ENCODE measurements at places on chromosomes 16 and 17.

DNA sequence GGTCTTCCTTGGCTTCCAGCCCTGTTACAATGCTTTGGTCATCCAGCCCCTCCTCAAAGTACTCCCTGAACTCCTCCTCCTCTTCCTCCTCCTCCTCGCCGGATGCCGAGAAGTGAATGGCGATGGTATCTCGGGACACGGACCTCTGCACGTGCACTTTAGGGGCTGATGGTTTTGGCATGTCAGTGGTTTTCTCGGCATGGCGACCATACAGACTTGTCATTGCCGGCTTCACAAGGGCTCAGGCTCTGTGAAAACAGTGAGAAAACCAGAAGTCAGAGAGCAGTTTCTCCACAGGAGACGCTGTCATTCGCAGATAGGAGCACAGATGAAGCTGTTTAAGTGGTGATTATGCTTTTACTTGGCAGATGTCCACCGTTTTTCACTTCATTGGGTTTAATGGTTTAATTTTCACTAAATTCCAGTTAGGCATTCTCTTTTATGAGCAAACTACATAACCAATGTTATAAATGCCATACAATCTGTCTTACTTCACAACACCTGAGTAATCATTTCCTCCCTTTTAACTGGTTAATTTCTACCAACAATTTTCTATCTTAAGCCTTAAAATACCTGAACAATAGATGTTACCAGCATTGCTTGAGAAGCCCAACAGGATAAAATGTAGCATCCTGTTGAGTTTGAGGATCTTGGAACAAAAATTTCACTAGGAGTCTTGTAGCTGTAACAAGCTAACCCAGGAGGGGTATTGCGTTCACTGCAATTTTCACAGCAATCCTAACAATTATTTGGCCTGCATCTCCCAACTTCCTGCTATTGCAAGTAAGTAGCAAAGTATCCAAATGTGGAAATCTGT lies 48.9 kb downstream of the TEX2 start:
- DNase-seq, result no peak

- no peak for DNase-seq
Observed at GRCh38 chr17:55722742-55723487, at the start of gene TMEM100. Gene TMEM100 (minus strand): TSS chr17:55722864. CDS start chr17:55721070, 1,794 bp downstream.

GRCh38 chr17:68457168-68457538 lies at the start of gene WIPI1:
Gene WIPI1 (minus strand): TSS chr17:68457496. CDS start chr17:68457421, 75 bp downstream.
- peak; percentile 27 for DNase-seq

DNA sequence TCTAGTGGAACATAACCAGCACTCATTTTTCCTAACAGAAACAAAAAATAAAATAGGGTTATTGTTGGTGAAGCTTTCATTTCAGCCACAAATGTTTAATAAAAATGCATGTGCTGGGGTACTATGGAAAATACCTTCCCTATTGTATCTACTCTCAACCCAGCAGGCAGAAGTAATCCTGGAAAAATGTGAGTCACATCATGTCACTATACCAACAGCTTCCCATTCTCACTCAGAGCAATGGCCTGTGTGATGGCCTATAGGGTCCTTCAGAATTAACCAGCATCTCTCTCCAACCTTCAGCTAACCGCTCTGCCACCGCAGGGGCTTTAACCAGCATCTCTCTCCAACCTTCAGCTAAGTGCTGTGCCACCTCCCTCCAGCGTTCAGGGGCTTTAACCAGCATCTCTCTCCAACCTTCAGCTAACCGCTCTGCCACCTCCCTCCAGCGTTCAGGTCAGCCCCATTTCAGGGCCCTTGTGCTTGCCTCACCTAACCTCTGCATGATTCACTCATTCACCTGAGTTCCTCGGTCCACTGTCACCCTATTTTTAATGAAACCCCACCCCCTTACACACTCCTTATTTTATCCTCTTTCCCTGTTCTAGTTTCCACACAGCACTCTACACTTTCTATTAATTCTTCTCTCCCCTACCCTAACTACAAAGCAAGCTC lies 34.0 kb downstream of the UBE2G1 start:
- no peak for DNase-seq

DNA sequence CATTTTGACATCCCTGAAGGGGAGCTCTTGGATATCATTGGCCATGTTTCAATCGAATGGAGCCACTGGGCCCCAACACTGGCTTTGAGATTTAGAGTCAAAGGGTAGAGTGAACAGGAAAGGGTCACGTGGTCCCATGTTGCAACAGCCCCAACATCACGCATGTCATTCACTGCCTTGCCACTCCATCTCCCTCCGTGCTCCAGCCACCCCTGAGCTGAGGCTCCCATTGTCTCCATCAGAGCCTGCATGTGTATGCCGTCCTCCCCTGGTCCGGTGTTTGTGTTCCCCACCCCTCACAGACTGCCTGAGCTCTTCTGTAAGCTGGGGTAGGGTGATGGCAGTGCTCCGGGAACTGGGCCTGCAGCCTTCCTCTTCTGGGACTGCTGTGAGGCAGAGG lies 12.1 kb downstream of the NFE2L1 start:
- DNase-seq, result no peak

DNA sequence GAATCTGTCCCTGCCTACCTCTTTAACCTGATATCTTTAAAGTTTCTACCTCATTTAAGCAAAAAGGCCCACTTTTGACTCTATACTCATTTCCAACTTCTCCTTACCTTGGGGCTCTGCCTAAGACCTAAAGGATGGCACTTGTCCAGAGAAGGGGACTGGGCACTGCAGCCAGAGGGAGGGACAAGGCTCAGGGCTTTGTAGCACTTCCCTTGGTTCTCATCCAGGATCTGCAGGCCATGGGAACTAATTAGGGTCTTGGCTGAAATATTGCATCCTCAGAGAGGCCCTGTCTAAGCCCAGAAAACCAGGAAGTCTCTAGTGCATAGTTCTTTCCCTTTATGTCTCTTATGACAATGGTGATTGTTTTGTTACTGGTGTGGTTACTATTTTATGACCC lies 37.3 kb downstream of the IRX5 start:
- no peak for DNase-seq

GRCh38 chr17:59550703-59551102 lies 14.7 kb upstream of the DHX40 start:
- no peak for DNase-seq

DNA sequence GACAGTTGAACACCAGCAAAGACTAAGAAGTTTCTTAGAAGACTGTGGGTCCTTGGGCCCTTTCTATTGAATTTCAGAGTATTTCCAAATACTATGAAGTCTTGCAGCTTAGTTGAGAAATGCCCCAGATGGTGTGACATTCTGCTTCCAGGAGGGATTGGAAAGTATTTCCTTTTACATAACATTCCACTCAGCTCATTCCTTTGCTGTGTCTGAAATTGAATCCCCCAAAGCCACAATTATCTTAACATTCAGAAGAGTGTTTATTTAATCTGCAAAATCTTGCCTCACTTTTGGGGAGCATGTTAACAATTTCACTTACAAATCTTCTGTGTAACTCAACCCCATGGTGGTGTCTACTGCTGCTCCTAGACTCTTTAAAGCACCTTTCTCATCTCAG lies 307.7 kb downstream of the WWOX start:
- no peak for DNase-seq

- DNase-seq, result no peak
Observed at GRCh38 chr17:40218006-40218739, 931 bp upstream of the WIPF2 start.

- DNase-seq, result no peak
Observed at GRCh38 chr17:65634533-65634932, 73.1 kb upstream of the AXIN2 start.

- no peak for DNase-seq
Observed at GRCh38 chr17:73600103-73600871, 44.0 kb downstream of the SDK2 start.

DNA sequence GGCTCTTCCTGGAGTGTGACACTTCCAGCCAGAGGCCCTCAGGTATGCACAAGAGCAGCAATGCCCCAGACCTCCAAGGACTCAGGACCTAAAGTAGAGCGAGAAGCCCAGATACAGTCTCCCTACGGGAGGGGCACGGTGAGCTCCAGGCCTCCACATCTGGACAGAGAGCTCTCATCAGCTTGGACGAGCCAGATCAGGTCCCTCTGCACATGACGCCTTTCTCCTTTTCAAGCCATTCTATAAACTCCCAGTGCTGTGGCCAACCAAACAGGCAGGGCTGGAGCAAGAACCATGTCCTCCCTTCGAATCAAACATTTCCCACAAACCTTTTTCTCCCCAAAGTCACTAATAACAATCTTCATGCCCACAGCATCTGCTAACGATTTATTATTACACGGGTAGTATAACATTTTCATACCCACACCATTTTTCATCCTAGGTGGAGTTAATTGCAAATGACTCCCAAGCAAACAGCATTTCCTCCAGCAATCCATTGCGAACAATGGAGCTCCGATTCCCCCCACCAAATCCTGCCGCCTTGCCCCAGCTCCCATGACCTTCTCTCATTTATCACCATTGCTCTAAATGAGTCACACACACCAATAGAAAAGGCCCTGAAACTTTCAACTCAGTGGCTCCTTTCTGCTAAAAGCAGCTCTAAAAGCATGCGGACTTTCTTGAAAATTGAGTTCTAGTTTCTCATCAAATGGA lies 24.2 kb upstream of the NLRP1 start:
- no peak for DNase-seq

DNA sequence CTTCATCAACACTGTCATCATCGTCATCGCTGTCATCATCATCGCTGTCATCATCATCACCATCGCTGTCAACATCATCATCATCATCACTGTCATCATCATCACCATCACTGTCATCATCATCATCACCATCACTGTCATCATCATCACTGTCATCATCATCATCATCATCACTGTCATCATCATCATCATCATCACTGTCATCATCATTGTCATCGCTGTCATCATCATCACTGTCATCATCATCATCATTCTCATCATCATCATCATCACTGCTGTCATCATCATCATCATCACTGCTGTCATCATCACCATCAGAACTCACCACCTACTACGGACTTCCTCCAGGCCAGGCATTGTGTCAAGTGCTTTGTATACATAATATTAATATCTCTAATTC lies 160.6 kb downstream of the AIPL1 start:
- no peak for DNase-seq

- peak; percentile 17 for DNase-seq
Observed at GRCh38 chr16:68704232-68704867, 32.7 kb upstream of the CDH1 start.

DNA sequence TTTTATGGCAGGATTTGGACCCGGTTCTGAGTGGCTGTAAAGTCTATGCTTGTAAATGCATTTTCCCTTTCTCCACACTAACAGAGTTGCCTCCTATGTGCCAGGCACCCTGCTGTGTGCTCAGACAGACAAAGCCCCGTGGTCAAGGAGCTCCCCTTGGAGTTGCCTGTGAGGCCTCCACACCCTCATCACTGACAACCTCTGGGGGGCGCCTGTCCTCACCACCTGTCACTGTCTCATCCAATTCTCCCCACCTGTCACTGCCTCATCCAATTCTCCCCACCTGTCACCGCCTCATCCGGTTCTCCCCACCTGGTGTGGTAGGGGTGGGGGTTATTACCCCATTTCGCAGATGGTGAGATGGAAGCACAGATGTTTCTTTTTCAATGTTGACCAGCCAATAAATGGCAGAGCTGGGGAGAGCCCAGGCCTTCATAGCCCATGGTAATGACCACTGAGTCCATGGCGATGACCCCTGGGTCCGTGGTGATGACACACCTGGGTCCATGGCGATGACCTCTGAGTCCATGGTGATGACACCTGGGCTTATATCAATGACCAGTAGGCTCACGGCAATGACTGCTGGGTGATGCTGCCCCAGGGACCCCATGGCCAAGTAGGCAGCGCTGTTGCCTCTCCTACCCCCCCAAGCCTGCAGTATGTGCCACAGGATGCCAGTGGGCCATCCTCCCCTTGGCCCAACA lies 150.1 kb downstream of the IRF8 start:
- DNase-seq, result no peak

DNA sequence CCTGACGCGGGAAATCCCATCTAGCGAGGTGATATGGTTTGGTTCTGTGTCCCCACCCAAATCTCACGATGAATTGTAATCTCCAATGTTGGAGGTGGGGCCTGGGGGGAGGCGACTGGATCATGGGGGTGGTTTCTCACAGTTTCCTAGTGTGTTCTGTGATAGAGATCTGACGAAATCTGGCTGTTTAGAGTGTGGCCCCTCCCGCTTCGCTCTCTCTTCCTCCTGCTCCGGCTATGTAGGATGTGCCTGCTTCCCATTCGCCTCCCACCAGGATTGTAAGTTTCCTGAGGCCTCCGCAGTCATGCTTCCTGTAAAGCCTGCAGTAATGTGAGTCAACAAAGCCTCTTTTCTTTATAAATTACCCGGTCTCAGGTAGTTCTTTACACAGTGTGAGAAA lies 31.6 kb downstream of the IFT140 start:
- DNase-seq, result no peak

GRCh38 chr16:56912746-56913708 lies 18.9 kb upstream of the HERPUD1 start:
- no peak for DNase-seq

- no peak for DNase-seq
Observed at GRCh38 chr17:43094129-43094835, 30.9 kb downstream of the BRCA1 start.

DNA sequence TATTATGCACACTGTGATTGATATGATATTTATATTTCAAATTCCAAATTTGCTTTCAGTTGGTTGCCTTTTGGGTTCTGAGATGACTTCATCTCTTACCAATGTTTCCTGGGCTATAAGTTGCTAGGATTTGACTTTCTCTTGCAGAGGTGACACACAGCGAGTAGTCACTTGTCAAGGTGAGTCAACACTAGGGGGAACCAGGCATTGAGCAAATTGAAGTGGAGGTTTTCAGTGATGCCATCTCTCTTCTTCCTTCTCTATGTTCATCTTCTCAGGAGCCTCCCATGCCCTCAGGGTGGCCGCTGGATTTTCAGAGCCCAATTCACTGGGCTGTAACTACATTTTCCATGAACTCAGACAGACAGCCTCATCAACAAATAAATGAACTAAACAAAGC lies 6.0 kb upstream of the CPD start:
- no peak for DNase-seq

- DNase-seq, result no peak
Observed at GRCh38 chr17:80101946-80102663, 724 bp downstream of the GAA start.

DNA sequence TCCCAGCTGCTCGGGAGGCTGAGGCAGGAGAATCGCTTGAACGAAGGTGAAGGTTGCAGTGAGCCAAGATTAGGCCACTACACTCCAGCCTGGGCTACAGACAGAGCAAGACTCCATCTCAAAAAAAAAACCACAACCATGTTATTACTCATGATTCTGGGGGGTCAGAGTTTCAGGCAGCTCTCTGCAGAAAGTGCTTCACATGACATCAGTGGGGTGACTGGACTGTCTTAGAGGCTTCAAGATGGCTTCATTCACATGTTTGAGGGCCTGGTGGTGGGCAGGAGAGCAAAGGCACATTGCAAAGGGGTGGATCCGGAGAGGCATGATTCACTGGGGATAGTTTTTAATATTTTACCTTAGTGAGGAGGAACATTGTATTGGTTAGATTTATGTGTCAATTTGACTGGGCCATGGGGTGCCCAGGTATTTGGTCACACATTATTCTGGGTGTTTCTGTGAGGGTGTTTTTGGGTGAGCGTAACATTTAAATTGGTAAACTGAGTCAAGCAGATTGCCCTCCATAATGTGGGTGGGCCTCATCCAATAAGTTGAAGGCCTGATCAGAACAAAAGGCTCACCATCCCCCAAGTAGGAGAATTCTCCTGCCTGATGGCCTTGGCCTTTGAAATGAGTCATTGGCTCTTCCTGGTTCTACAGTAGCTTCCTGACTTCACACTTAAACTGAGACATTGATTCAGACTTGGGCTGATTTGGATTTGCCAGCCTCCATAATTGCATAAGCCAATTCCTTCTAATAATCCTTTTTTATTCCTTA lies 109.8 kb downstream of the GOSR1 start:
- DNase-seq, result no peak
